Fibroblast of mammary gland (primary cell): ENCODE measurements at places on chromosomes 2 and 18.
A peak's percentile ranks its signal among the peaks of the same experiment; 100 is the strongest.

DNA sequence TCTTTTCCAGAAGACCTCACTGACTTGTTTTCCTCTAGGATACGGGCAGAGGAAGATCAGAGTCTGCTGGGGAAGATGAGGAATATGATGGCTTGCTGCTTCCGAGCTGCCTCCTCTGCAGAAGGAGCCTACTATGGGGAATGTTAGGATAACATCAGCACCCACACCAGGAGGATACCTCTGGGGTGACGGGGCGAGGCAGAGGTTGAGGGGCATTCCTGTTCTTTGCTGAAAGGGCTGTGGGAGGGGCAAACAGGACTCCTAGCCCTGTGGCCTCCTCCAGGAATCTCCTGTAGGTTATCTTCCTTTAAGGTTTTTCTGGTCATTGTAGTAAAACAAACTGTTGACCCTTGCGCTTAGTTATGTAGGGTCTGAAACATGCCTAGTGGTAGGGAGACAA lies 102.5 kb downstream of the CRIM1 start:
- no peak for DNase-seq

DNA sequence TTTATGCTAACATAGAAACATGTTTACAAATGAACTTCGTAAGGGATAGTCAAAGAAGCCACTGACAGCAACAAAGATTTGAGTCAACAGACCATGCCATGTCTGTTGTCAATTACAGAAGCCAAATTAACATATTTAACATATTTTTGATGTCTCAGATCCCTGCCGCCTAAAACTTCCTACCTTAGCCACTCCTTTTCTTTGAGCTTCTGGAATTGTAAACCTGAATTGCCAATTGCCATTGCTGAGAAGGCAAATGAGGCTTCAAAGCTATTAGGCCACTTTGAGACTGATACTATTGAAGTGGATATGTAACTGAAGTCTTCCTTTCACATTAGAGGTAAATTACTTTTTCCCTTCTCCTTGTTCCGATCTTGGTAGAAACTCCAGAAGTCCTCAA lies 66.0 kb upstream of the DSEL start:
- DNase-seq, result no peak

- DNase-seq, result peak; percentile 6
Observed at GRCh38 chr2:53939656-53940055, 31.1 kb downstream of the PSME4 start.

DNA sequence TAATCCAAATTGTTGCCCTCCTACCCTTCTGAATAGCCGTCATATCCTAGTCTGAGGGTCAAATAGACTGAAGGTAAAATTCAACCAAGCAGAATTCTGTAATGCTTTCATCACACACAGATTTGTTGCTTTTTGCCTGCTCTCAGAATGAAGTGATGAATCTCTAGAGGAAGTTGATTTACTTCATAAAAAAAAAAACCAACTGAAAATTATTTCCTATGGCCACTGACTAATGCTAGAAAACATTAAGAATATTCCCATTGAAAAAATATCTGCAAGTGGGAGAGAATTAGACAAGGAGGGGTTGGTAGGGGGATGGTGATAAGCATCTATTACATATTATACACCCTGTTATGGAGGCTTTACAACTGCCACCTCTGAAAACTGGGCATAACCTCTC lies 2.3 kb upstream of the IL1RL2 start:
- DNase-seq, result no peak

- DNase-seq, result no peak
Observed at GRCh38 chr2:215622837-215623236, 187.0 kb upstream of the FN1 start.

GRCh38 chr18:78494204-78495085 lies 485.2 kb upstream of the SALL3 start:
- DNase-seq, result peak; percentile 8

DNA sequence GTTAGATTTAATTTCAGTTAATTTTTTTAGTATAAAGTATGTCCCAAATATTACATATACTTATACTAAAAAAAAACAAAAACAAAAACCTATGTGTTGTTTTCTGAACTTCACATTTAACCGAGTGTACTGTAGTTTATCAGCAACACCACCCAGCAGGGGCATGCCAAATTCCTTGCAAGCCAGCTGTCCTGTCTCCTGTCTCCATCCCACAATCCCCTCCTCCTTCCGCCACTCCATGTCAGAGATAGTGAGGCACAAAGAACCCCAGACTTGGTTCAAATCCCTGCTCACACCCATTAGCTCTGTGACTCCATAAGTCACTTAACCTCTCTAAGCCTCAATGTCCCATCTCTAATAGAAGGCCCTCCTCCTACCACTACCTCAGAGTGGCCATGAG lies 9.4 kb downstream of the CHST10 start:
- DNase-seq, result no peak

- peak; percentile 68 for DNase-seq
Observed at GRCh38 chr2:12606472-12607000, 110.2 kb upstream of the TRIB2 start.

- DNase-seq, result no peak
Observed at GRCh38 chr2:65073879-65074565, 17.8 kb downstream of the CEP68 start.

DNA sequence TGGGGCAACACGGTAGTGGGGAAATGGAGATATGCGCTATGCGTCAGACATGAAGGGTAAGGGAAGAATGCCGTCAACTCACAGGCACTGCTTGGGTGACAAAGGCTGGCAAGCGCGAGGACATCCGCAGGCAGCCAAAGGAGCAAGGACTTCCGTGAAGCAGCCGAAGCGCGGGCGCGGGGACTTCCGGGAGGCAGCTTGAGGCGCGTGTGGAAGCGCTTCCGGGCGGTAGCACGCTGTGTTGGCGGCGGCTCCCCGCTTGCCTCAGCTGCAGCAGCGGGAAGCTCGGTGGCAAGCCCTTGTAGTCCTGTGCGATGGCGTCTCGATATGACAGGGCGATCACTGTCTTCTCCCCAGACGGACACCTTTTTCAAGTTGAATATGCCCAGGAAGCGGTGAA lies at the start of gene PSMA8:
PSMA8 (plus strand) TSS at position 218 of the 400 bp plus-strand sequence; CDS start at position 315, 97 bp downstream.
- DNase-seq, result no peak

- no peak for DNase-seq
Observed at GRCh38 chr2:26778507-26778906, 7.3 kb upstream of the CENPA start.

GRCh38 chr2:14756981-14757657 lies 124.6 kb downstream of the LRATD1 start:
- DNase-seq, result peak; percentile 98

DNA sequence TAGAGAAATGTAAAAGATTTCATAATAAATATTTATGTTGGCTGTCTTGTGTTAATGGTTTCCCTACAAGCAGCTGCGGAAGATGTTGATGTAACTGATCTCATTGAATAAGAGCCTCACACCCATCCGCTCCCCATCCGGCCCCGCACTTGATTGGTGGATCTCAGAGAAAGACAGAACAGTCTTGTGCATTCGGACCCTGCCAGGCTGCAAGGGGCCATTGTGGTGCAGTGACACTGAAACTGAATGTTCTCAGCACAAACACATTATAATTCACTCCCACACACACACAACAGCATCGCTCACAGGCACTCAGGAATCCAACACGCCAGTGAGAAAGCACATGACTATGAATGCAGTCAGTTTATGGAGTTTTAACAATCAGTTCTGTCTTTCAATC lies 47.8 kb downstream of the PRELID3A start:
- peak; percentile 13 for DNase-seq

DNA sequence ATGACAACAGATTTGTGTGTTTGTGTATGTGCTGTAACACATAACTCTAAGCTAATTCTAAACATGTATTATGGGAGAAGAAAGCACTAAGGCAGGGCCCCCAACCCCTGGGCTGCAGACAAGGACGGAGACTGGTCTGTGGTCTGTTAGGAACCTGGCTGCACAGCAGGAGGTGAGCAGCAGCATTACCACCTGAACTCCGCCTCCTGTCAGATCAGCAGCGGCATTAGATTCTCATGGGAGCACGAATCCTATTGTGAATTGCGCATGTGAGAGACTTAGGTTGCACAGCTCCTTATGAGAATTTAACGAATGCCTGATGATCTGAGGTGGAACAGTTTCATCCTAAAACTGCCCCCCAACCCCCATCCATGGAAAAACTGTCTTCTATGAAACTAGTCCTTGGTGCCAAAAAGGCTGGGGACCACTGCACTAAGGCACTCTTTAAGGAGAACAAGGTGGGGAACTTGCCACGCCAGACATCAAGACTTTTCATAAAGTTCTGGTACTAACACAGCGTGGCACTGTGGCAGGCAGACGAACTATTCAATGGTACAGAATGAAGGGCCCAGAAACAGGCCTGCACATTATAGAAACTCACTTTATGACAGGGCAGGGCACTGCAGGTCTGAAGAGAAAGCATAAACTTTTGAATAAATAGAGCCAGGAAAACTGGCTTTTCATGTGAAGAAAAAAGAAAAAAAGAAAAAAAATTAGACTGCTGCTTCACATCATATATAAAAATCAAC lies 14.0 kb downstream of the REEP1 start:
- no peak for DNase-seq

DNA sequence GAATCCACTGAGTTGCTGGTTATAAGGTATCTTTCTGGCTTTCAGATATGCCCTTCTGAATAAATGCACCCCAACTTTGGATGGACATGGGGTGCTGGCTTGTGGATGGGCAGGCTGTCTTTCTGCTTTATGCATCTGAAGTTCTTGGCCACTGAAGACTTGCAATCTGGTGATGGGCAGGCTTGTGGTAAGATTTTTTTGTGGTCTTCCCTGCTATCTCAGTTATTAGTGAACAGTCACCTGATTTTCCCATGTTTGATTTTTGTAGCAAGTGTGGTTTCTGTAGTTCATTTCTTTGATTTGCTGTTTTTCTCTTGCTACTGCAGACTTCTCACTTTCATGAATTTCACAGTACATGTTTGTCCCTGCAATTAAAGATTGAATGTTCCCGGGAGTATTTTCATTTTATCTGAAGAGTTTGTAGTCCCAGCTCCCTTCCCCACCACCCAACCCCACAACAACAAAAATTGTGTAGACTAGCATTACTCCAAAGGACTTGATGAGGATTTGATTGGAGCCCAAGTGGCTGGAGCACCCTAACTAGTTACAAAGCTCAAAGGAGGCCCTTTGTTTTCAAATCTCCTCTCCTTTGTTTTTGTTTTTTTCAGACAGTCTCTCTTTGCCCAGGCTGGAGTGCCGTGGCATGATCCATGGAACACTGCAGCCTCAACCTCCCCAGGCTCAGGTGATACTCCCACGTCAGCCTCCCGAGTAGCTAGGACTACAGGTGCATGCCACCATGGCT lies 63.6 kb upstream of the MGAT5 start:
- DNase-seq, result no peak

GRCh38 chr18:63306249-63306648 lies 13.3 kb downstream of the BCL2 start:
- no peak for DNase-seq

DNA sequence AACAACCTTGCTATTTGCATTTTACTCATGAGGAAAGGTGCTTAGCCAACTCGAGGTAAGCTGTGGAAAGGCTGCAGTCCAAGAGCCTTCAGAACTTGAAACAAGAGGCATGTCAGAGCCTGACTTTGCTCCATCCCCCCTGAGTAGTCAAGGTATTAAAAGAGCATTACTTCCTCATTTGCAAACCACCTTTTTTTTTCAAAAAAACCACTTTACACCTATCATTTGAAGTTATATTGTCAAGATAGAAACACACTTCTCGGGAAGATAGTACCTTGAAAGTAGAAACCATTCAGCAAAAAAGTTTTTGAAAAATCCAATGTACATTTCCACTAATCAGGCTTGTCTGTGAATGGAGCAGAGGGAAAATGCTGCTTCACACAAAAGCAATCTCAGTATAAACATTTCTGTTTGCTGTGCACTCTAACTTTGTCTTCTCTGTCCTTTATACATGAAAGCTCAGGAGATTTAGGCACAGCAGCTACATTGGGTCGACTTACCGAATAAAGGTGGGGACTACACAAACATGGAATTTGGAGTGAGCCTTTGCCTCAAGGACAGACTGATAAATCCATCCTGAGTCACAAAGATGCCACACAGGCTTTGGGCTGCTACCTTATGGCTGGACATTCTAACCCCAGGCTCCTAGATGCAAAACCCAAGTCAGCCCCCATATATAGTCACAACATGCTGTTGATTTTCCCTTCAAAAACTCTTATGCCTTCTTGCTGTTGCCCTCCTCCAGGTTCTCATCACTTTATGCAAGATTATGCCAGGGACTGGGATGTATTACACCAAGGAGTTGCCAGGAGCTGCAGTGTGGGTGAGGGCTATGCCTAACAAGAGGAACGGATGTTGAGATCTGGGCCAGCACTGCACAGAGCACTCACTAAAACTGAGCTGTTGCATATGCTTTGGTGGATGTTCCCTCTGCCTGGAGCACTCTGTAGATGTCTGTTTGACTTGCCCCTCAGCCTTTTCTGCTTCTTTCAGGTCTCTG lies 41.4 kb upstream of the EML4 start:
- DNase-seq, result no peak

- peak; percentile 51 for DNase-seq
Observed at GRCh38 chr2:110931648-110932047, 189.1 kb upstream of the BCL2L11 start.

DNA sequence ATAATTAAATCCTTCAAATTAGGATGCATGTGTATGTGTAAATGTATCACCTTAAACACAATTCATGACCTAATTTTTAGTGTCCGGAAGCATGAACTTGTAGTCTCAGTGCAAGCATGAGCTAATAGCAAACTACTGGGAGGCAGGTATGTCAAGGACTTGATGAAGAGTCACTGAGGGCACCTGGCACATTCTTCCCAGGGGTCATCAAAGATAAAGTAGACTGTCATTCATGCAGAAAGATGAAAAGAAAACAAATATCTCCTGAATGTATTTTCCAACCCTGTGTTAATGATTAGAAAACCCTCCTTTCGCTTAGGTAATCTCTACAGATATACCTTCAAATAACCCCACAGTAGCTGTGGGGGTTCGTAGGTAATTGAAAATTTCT lies 234.9 kb downstream of the SOCS6 start:
- no peak for DNase-seq

GRCh38 chr2:233448220-233448559 lies 93.9 kb downstream of the DGKD start:
- no peak for DNase-seq

DNA sequence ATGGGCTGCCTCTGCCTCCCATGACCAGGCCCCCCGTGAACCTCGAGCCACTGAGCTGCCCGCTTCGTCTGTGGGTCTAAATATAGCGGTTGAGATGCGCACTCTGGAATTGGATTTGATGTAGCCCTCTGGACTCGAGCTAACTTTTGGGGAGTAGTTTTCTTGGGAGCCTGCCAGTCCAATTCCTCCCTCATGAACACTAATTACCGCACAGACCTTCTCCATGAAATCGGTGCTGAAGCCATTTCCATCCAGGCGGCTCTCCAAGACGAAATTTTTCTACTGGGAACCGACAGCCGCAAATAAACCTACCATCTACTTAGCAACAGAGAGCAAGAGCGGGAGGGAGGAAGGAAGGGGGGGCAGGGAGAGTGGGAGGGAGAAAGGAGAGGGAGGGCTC lies 63.6 kb downstream of the CELF4 start:
- DNase-seq, result no peak

DNA sequence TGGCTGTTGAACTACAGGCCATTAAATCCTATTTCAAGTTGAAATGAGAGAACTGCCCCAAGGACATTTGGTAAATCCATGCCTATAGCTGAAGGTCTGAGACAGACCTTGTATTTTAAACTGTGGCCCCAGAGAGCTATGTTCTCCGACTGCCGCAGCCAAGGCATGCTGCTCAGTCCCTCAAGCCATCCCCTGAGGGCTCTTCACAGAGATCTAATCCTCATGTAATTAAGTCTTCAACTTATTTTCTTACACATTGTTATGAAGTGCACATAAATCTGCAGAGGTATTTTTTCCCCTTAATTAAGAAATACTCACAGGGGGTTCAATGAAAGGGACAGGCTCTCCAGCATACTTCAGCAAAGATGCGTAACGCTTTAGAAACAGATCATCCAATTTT lies 50.6 kb downstream of the ABCG8 start:
- no peak for DNase-seq

GRCh38 chr2:61910603-61911002 lies 5.1 kb downstream of the COMMD1 start:
- DNase-seq, result peak; percentile 17
